ENCODE measurements at places on chromosomes 3 and 15.

DNA sequence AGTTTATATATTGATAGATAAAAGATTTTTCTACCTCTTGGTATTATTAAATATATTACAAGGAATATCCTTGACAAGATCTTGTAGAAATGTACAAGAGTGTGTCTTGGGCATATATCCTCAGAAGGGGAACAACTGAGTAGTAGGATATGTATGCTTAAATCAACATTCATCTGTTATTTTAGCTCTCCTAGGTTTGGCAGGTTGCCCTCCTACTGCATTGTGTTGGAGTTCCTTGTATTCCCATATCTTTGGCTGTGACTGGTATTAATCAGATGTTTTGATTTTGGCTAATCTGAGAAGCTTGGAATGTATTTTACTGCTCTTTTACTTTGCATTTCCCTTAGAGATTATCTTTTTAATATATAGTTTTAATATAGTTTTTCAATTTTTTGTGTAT lies 4.6 kb downstream of the MYRIP start:
- no peak for DNase-seq

DNA sequence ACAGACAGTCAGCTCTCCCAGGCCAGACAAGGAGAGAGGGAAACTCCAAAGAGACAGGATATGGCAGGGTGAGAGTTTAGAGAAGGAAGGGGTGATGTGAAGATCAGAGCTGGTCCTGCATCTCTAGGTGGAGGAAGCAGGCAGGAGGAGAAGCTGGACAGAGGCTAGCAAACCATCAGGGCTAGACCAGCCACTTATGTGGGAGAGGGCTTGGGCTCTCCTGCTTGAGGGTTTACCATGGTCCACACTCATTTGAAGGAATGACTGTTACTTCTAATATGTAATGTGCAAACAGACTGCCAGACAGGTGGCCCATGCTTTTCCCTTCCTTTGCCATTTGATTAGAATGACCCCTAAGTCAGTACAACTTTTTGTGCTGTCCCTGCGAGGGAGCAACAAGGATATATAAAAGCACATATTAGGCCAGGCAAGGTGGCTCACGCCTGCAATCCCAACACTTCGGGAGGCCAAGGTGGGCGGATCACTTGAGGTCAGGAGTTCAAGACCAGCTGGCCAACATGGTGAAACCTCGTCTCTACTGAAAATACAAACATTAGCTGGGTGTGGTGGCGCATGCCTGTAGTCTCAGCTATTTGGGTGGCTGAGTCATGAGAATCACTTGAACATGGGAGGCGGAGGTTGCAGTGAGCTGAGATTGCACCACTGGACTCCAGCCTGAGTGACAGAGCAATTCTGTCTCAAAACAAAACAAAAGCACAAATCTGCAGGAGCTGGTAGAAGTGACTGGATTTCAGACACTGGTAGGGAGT lies 41.0 kb upstream of the MANF start:
- DNase-seq, result no peak

DNA sequence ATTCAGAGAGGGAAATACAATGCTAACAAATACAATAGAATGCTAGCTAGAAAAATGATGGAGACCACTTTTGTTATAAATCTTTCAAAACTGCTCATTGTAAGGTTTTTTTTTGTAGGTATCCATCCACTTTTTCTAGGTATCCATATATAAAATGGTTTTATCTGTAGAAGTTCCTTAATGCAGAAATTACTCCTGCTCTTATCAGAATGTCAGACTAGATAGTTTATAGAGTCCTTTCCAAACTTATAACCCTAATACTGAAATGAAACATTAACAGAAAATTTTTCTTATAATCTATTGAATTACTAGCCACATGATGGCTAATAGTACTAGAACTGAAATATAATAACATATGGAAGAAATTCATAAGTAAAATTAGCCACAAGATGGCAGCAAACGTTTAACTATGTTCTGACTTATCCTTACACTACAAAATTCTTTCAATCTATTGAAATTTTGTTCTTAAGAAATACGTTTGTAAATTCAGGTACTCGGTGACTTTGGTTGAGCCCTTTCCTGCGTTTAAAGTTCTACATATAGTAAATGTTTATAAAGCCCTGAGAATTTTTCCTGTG lies 58.5 kb downstream of the ECT2 start:
- no peak for DNase-seq

- DNase-seq, result no peak
These were observed 66.4 kb downstream of the RYR3 start for GRCh38 chr15:33377204-33377603.

- DNase-seq, result no peak
These were observed 584.2 kb upstream of the DPPA4 start for GRCh38 chr3:109921509-109921908.

- no peak for DNase-seq
These were observed 397.7 kb downstream of the CACNA2D3 start for GRCh38 chr3:54520060-54520459.

GRCh38 chr15:64755427-64755940 lies 19.9 kb downstream of the RBPMS2 start:
- DNase-seq, result no peak

GRCh38 chr15:39784638-39785037 lies 2.0 kb upstream of the FSIP1 start:
- DNase-seq, result no peak

DNA sequence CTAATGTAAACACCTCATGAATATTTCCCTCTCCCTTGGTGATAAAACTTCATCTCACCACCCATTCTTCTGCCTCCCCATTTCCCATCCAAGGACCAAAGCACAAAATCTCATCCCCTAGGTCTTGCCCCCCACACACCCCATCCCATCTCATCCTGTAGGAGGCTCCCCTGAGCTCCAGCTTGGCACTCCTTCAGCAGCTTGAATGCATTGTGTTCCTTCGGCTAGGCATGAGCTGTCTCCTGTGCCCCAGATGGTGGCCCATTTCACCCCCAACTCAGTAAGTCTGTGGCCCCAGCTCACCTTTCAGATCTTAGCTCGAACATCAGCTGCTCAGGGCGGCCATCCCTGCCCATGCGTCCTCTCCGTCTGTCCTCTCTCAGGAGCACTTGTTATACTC lies 203.6 kb upstream of the NR2F2 start:
- no peak for DNase-seq

GRCh38 chr3:16994854-16995525 lies 110.2 kb downstream of the PLCL2 start:
- DNase-seq, result no peak
